SK-MEL-5 (cell line): ENCODE measurements at places on chromosomes 2 and 18. TPM values are rescaled to one million over a fixed set of nuclear protein-coding genes. Genes with fewer than 3 reads are reported as not detected.

Gene AQP12B
- total RNA-seq: not detected in 2 replicates

Gene NUP35
- 23.8 and 31.8 TPM in 2 replicates for total RNA-seq

Gene MROH2A
- 0.08 TPM in 1 of 2 replicates, not detected in the other for total RNA-seq

Gene BCL11A
- 3.1 and 4.7 TPM in 2 replicates for total RNA-seq

Gene CYP27A1
- 57.1 and 61.8 TPM in 2 replicates for total RNA-seq

Gene CPO
- not detected in 2 replicates for total RNA-seq

Gene CHRND
- total RNA-seq: 0.13 TPM in 1 of 2 replicates, not detected in the other

Gene DNAH6
- 12.1 and 15.6 TPM in 2 replicates for total RNA-seq

Gene CFAP53
- total RNA-seq: 0.11 and 0.35 TPM in 2 replicates

Gene MAL
- not detected in 2 replicates for total RNA-seq

Gene SFT2D3
- total RNA-seq: 6.5 and 9.7 TPM in 2 replicates

Gene RUFY4
- not detected in 2 replicates for total RNA-seq

Gene SERPINB4
- not detected in 2 replicates for total RNA-seq

Gene FAM98A
- total RNA-seq: 27.1 and 30.5 TPM in 2 replicates

Gene TMEM163
- 0.05 TPM in 1 of 2 replicates, not detected in the other for total RNA-seq

Gene CIB4
- not detected in 2 replicates for total RNA-seq

Gene HOXD3
- total RNA-seq: 4.9 and 5.5 TPM in 2 replicates

Gene WDR54
- 26.9 and 27.7 TPM in 2 replicates for total RNA-seq

Gene TMEM178A
- 0.32 and 0.80 TPM in 2 replicates for total RNA-seq

Gene GTF2A1L
- not detected in 2 replicates for total RNA-seq

Gene TET3
- 2.6 and 2.7 TPM in 2 replicates for total RNA-seq

Gene ALPP
- total RNA-seq: not detected in 2 replicates

Gene OTOS
- not detected in 2 replicates for total RNA-seq

Gene FBXO41
- total RNA-seq: 3.6 and 4.8 TPM in 2 replicates

Gene FKBP1B
- 10.0 and 11.7 TPM in 2 replicates for total RNA-seq

Gene ELOA2
- total RNA-seq: not detected in 2 replicates

Gene CDH7
- 3.1 and 3.3 TPM in 2 replicates for total RNA-seq

Gene RSAD2
- total RNA-seq: 0.48 TPM in 1 of 2 replicates, not detected in the other

Gene LBX2
- total RNA-seq: 7.7 and 14.9 TPM in 2 replicates

Gene FTCDNL1
- total RNA-seq: 5.6 and 7.6 TPM in 2 replicates

Gene SLC5A6
- 87.1 and 89.2 TPM in 2 replicates for total RNA-seq

Gene ZNF521
- total RNA-seq: 1.9 and 4.9 TPM in 2 replicates

Gene PLB1
- 7.0 and 7.4 TPM in 2 replicates for total RNA-seq

Gene SP140
- not detected in 2 replicates for total RNA-seq

Gene CERS6
- 20.2 and 20.3 TPM in 2 replicates for total RNA-seq

Gene PCARE
- total RNA-seq: 0.03 TPM in 1 of 2 replicates, not detected in the other

Gene LRATD1
- 0.18 and 0.21 TPM in 2 replicates for total RNA-seq

Gene VWA3B
- not detected in 2 replicates for total RNA-seq

Gene MREG
- total RNA-seq: 128 and 133 TPM in 2 replicates
